ENCODE measurements at places on chromosomes 2 and 18.
A peak's percentile ranks its signal among the peaks of the same experiment; 100 is the strongest.

- DNase-seq, result no peak
These were observed 6.2 kb upstream of the ING5 start for GRCh38 chr2:241695651-241696050.

DNA sequence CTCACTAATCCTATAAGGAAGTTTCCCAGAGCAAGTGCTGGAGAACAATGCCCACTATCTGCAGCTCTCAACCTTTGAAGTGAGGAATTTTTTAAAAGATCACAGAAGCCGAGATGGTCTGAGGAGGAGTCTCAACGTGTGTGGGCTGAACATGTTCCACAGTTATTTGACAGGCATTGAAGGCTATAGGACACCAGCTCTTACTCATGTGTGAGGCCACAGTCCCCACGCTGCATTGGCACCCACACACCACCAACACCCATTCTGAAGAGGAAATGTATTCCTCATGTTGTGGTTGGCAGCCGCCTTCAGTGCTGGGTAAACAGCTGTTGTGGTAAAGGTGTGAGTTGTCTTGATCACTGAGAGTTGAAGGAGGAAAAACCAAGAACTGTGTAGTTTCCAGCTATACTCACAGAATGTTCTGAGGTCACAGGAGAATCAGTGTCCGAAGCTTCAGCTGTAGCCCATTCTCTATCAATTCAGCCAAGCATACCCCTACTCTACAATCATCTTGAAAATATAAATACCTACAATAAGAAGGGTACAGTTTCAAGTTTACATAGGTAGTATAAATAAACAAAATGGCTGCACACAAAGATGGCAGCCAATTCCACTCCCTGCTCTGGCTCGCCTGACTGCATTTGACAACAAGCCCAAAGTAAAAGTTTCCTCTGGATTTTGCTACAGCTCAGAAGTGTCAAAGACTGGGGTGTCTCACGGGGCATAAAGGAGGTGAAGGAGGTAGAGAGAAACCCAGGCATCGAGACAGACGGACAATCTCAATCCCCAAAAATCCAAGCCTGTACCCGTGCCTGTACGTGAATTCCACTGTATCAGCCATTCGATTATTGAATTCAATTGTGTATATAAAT is 12.1 kb downstream of the CD226 start:
- DNase-seq, result no peak

GRCh38 chr2:179528576-179529069 is 264.0 kb upstream of the SESTD1 start:
- DNase-seq, result no peak

- no peak for DNase-seq
These were observed 107.7 kb upstream of the CDC42EP3 start for GRCh38 chr2:37779139-37779538.

- peak; percentile 63 for DNase-seq
These were observed at the start of gene ADCY3 for GRCh38 chr2:24920098-24920808. Gene ADCY3 (minus strand): TSS chr2:24920237. CDS start chr2:24918987, 1,250 bp downstream.

DNA sequence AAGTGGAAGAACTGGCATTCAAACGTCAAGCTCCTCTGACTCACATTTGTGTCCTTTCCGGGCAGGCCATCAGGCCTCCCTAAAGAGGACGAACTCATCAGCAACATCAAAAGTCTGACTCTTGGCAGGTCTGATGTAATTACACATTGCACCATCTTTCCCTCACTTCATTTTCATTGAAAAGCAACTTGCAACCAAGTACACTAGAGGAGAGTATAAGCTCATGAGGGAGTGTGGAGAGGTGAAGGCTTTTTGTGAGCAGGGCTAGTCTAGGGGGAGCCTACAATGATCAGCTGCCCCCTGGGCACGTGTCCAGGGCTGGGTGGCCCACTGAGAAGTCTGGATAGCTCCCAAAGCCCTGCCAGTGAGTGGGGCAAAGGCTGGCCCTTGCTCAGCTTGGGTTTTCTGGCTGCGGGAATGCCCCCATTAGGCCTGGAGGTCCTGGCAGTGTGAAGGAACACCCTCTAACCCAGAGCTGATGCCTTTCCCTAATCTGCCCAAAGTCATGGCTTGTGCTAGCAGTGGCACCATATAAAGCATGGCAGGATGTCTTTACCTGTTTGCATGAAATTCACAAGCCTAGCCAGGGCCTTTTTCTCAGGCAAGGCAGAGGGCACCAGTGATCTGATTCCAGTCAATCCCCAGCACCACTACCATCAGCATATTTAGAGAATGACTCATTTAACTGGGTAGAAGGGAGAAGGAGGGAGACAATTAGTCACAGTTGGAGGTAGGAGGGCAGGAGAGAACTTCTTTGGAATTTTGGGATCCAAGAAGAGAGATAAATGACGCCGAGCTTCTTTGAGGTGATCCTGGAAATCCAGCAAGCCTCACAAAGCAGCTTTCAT is 8.5 kb upstream of the DAW1 start:
- DNase-seq, result no peak

- no peak for DNase-seq
These were observed 402.5 kb upstream of the TRIB2 start for GRCh38 chr2:12314127-12314760.

- DNase-seq, result no peak
These were observed 482.2 kb downstream of the SPAG16 start for GRCh38 chr2:213766465-213766901.

- DNase-seq, result no peak
These were observed 1146.6 kb downstream of the RPIA start for GRCh38 chr2:89837962-89838625.

GRCh38 chr2:62091471-62091870 is 104.4 kb upstream of the B3GNT2 start:
- DNase-seq, result no peak

- DNase-seq, result no peak
These were observed 23.6 kb downstream of the SUCLG1 start for GRCh38 chr2:84435345-84436025.

DNA sequence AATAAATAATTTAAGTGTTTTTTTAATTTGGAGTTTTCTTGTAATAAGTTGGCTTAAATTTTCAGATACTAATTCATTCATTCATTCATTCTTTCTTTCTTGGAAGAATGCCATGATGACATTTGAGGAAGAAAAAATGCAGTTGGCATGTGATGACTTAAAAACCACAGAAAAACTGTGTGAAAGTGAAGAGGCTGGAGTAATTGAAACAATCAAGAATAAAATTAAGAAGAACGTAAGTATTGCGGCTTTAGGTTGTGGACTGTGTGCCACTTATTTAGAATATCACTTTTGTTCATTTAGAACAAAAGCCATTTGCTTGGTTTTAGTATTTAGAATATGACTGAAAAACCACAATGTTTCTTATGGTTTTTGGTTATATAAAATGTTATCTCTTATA is 51.4 kb downstream of the TTC39C start:
- no peak for DNase-seq

DNA sequence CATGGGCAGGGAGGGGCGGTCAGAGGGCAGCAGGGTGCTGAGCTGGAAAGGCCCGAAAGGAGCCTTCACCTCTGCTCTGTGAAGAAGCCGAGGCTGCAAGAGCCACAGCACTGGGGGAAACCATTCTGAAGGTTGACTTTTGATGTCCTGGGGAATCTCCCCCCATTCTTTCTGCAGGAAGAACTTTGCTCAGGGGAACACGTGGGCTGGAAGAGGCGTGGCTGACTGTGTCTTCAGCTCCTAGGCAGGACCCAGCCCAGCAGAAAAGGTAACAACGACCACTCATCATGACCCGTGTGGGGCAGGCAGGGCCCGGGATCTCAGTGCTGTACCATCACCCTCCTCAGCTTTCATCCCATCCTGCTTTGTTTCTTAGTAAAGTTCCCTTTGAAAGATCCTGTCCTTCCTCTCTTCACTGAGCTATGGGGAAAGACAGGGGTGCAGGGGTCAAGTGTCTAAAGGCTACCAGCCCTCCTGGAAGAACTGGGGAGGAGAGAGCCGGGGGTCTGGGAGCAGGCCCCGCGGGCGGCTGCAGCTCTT is 312.7 kb downstream of the CELF4 start:
- no peak for DNase-seq

- no peak for DNase-seq
These were observed 114.8 kb downstream of the NEB start for GRCh38 chr2:151619337-151619989.

GRCh38 chr2:204897561-204897960 is 352.3 kb downstream of the PARD3B start:
- DNase-seq, result no peak

- no peak for DNase-seq
These were observed 91.8 kb downstream of the ARHGAP28 start for GRCh38 chr18:6821356-6821755.

- DNase-seq, result no peak
These were observed 16.3 kb upstream of the MYO3B start for GRCh38 chr2:170161516-170162270.

- no peak for DNase-seq
These were observed 154.0 kb downstream of the CALCRL start for GRCh38 chr2:187294043-187294442.

All from T-helper 17 cell (primary cell).